A549 treated with AZD2906 at 1 μM for 4 hours (cell line): ENCODE measurements at places on chromosomes 6 and 20. TPM values are rescaled to one million over a fixed set of nuclear protein-coding genes. Genes with fewer than 3 reads are reported as not detected.

Gene FKBP1C
- 2.0 to 2.3 TPM (median 2.1 TPM) in 5 replicates for total RNA-seq

Gene GPR6
- not detected in 5 replicates for total RNA-seq

Gene MUC22
- 0.01 to 0.03 TPM (median 0.02 TPM) in 5 replicates for total RNA-seq

Gene RAB32
- total RNA-seq, result 36.4 to 42.3 TPM (median 39.6 TPM) in 5 replicates

Gene ARMC12
- total RNA-seq, result 0.55 to 1.3 TPM (median 0.88 TPM) in 5 replicates

Gene HLA-DMB
- 1.4 to 2.5 TPM (median 1.7 TPM) in 5 replicates for total RNA-seq

Gene PANK2
- total RNA-seq, result 50.1 to 57.6 TPM (median 51.2 TPM) in 5 replicates

Gene NHLRC1
- 1.3 to 1.9 TPM (median 1.6 TPM) in 5 replicates for total RNA-seq

Gene SNAI1
- total RNA-seq, result 8.2 to 12.9 TPM (median 11.8 TPM) in 5 replicates

Gene TREM2
- total RNA-seq, result 0.07 TPM in 1 of 5 replicates, not detected in the others

Gene LY6G6C
- total RNA-seq, result 0.08 to 0.14 TPM (median 0.09 TPM) in 3 of 5 replicates, not detected in the others

Gene MUC21
- 0.03 to 0.04 TPM in 2 of 5 replicates, not detected in the others for total RNA-seq

Gene CEP43
- total RNA-seq, result 8.2 to 9.6 TPM (median 8.7 TPM) in 5 replicates

Gene LCA5
- 0.32 to 0.93 TPM (median 0.52 TPM) in 5 replicates for total RNA-seq

Gene TXLNB
- total RNA-seq, result not detected in 5 replicates

Gene SOBP
- 0.60 to 0.93 TPM (median 0.66 TPM) in 5 replicates for total RNA-seq

Gene CFB
- 1.3 to 3.0 TPM (median 2.0 TPM) in 5 replicates for total RNA-seq

Gene SYNGAP1
- 3.6 to 6.0 TPM (median 4.2 TPM) in 5 replicates for total RNA-seq

Gene RGS17
- total RNA-seq, result 4.7 to 6.3 TPM (median 5.8 TPM) in 5 replicates

Gene SLC22A16
- total RNA-seq, result 0.21 TPM in 1 of 5 replicates, not detected in the others

Gene TFAP2C
- total RNA-seq, result 10.9 to 12.8 TPM (median 11.7 TPM) in 5 replicates

Gene ZNF334
- total RNA-seq, result not detected in 5 replicates

Gene ADGRB3
- total RNA-seq, result not detected in 5 replicates

Gene HTR1E
- not detected in 5 replicates for total RNA-seq

Gene VWA7
- total RNA-seq, result 1.3 to 1.9 TPM (median 1.5 TPM) in 5 replicates

Gene FAM135A
- total RNA-seq, result 12.0 to 13.9 TPM (median 13.1 TPM) in 5 replicates

Gene BPI
- total RNA-seq, result not detected in 5 replicates

Gene SOX18
- total RNA-seq, result 1.6 to 2.9 TPM (median 2.6 TPM) in 5 replicates

Gene KIF25
- 0.03 to 0.07 TPM in 2 of 5 replicates, not detected in the others for total RNA-seq

Gene SLC17A1
- total RNA-seq, result 0.06 TPM in 1 of 5 replicates, not detected in the others
